GM12878 (cell line): ENCODE measurements at places on chromosomes 5 and 9. TPM values are rescaled to one million over a fixed set of nuclear protein-coding genes. Genes with fewer than 3 reads are reported as not detected.
A peak's percentile ranks its signal among the peaks of the same experiment; 100 is the strongest.

GRCh38 chr5:177472460-177473442 is 683 bp downstream of the DBN1 start:
- no peak for DNase-seq

- DNase-seq = no peak
These were observed 8.8 kb downstream of the RXRA start for GRCh38 chr9:134335061-134335460.

The MVB12B gene
- 0.08 and 0.29 TPM in 2 replicates for total RNA-seq

GRCh38 chr5:133977858-133978257 is 9.4 kb upstream of the C5orf15 start:
- DNase-seq = no peak

DNA sequence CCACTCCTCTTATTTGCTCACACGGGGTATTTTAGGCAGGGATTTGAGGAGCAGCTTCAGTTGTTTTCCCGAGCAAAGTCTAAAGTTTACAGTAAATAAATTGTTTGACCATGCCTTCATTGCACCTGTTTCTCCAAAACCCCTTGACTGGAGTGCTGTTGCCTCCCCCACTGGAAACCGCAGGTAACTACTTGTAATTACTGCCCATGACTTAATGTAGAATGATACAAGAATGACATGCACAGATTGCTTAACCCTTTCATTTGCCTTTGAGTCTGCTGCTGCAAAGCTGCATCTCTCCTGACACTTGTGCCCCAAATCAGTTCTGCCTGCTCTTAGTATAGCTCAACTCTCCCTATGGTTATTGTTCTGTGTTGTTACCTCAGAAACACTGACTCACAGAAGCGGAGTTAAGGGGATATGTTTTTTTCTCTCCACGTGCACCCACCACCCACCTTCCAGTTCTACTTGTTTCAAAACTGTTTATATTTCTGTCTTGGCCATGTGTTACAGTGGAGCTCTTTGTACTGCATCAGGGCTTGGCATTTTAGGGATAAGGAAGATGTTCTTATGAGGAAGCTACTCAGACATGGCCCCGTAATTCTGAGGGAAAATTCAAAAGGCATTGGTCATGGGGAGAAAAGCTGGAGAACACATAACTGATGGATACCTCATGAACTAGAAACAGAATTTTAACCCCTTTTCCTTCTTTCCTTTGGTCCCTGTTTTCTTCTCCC is 2.3 kb downstream of the ADRB2 start:
- no peak for DNase-seq

GRCh38 chr5:95682891-95683290 is at the start of gene SPATA9:
Gene SPATA9, minus strand, starts transcription at chr5:95682991. Its CDS starts 137 bp downstream, at chr5:95682854.
- DNase-seq = no peak

GRCh38 chr5:133639850-133640528 is 27.6 kb upstream of the FSTL4 start:
- DNase-seq = no peak

- no peak for DNase-seq
These were observed 20.2 kb downstream of the OBP2B start for GRCh38 chr9:133188843-133189180.

DNA sequence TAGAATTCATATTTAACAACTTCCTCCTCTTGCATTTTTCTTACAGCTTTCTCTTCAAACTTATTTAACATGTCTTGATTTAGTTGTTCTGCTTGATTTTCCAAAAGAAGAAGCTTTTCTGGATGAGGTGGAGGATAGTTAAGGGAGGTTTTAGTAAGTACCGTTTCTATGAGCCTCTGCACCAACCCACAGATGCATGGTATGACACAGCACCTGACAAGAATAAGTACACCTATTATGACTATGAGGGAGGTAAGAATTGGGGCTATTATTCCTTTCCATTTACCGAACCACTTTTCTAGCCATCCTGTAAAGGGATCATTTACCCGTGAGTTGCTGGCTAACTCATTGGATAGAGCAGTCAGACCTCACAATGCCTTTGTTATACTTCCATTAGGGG is 2.5 kb upstream of the HMGCS1 start:
- DNase-seq = no peak

The BHMT2 gene
- not detected in 2 replicates for total RNA-seq

DNA sequence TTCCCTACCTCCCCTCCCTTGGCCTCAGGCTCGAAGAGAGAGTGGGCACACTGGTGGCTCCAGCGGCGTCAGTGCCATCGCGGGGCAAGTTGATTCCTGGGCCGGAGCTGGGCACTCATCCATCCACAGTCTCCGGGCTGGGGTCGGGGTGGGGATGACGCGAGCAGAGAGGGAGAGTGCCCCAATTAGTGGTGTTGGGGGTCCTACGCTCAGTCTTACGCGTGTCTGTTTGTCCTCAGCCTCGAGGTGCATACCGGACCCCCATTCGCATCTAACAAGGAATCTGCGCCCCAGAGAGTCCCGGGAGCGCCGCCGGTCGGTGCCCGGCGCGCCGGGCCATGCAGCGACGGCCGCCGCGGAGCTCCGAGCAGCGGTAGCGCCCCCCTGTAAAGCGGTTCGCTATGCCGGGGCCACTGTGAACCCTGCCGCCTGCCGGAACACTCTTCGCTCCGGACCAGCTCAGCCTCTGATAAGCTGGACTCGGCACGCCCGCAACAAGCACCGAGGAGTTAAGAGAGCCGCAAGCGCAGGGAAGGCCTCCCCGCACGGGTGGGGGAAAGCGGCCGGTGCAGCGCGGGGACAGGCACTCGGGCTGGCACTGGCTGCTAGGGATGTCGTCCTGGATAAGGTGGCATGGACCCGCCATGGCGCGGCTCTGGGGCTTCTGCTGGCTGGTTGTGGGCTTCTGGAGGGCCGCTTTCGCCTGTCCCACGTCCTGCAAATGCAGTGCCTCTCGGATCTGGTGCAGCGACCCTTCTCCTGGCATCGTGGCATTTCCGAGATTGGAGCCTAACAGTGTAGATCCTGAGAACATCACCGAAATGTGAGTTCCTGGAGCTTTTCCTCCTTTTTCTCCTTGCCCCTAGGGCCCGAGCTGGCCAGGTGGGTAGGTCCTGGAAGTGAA is 861 bp downstream of the NTRK2 start:
- DNase-seq = no peak

- DNase-seq = no peak
These were observed 82.7 kb downstream of the ATP10B start for GRCh38 chr5:160769301-160769700.

The PPIC gene
- total RNA-seq = 0.21 TPM in 1 of 2 replicates, not detected in the other

DNA sequence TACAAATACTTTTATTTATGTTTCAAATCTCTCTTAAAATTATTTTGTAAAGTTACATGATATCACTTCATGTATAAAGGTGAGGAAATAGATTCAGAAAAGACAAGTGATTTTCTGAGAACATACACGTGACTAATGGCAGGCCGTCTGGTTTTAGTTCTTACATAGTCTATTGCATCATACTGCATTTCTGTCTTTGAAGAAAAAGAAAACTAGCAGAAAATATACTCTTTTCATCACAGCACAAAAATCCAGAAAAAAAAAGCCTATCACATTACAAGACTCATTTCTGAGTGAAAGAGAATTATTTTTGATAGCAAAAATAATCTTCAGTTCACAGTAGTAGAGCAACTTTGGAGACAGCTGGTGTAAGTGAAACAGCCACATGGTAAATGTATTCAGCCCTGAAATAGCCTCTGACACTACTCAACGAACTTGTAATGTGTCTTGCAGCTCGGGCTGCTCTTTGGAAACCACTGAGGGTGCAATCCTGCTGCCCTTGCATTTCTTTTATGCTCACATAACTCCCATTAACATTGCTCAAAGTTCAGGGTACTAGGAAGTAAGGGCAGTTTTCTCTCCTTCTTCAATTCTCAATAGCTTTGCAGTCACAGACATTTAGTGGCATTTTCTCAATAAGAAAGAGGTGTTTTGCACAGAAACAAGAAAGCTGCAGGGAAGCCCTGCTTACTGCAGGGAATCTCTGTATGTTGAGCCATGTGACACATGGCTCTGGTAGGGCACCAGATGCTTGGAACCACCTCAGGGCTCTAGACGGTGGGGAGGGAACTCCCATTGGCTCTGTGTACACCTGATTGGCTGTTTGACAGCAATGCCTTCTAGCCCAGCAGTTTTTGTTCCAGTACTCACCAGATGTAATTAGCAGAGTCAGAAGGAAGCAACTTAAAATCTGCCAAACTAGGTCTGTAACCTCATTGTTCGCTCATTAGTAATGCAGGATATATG is 845.3 kb upstream of the PTPRD start:
- DNase-seq = no peak

The FOXD4L6 gene
- total RNA-seq = not detected in 2 replicates

DNA sequence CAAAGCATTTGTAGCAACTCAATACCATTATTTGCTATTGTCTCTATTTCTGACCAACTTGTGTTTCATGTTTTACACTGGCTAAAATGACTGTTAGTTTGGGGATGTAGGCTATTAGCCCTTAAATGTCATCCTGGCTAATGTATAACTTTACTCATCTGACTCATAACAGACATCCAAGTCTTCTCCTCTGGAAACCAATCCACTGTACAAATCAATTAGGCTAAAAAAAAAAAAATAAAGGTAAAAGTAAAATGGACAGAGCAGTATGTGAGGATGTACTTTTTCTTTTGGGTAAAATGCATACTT is 20.6 kb downstream of the MEGF9 start:
- no peak for DNase-seq

DNA sequence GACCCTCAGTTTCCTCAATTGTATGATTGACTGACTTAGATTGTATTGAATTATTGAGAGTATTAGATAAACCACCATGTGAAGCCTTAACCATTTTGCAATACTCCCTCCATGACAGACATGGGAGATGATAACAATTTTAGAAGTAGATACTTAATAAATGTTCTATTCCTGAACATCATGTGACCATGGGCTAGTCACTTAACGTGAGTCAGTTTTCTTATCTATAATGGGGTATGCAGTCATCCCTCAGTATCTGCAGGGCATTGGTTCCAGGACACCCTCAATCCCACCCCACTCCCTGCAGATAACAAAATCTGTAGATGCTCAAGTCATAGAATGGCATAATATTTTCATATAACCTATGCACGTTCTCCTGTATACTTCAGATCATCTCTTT is 31.0 kb downstream of the SNX18 start:
- no peak for DNase-seq

- no peak for DNase-seq
These were observed 55.6 kb downstream of the EHMT1 start for GRCh38 chr9:137674307-137674975.

DNA sequence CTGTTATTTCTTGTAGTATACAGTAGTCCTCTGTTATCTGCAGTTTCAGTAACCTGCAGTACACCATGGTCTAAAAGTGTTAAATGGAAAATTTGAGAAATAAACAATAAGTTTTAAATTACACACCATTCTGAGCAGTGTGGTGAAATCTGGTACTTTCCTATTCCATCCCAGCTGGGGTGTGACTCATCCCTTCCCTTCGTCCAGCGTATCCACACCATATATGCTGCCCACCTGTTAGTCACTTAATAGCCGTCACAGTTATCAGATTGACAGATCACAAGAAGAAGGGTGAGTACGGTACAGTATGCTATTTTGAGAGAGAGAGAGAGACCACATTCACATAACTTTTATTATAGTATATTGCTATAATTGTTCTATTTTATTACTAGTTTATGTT is 28.9 kb downstream of the FAM151B start:
- peak; percentile 2 for DNase-seq

DNA sequence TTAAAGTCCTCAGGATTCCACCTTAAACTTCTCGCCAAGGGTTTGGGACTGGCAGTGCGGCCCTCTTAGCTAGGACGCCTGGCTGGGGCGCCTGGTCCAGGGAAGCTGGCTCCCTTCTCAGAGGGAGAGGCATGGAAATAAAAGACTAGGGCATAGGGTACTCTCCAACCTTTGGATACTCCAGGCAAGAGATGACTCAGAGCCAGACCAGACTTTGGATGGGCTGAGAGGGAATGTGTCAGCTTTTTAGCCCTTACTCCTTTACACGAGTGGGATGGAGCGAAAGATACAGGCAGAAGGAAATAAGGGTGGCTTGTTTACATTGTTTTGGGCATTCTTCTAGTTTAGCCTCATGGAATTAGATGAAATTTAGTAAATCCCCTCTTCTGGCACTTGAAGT is 48.2 kb downstream of the IL31RA start:
- no peak for DNase-seq

DNA sequence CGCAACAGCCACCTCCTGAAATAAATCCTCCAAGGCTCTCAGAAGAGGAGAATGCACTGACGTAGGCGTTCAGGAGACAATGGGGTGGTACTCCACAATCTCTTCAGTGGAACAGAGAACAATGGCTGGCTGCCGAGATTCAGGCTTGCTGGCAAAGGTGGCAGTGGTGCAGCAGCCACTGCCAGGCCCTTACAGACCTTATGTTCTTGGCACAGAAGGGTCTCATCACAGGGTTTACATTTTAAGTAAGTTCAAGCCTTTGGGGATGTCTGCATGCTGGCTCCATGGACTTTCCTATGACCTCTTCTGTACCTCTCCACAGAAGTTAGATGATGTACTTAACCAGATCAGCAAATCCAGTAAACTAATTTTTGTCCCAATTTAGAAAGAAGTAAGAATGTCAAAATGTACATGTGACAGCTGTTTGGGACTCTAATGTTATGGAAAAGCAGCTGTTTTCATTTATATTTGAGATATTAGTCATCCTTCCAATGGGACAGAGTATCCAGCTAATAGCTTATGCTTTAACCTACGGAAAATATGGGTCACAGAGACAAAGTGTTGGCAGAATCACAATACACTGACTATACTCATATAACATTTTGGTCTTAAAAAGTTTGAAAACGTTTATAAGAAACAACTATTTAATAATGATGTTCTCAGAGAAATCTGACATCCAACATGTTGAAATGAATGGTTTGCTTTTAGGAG is 180.9 kb downstream of the MAPKAP1 start:
- no peak for DNase-seq

DNA sequence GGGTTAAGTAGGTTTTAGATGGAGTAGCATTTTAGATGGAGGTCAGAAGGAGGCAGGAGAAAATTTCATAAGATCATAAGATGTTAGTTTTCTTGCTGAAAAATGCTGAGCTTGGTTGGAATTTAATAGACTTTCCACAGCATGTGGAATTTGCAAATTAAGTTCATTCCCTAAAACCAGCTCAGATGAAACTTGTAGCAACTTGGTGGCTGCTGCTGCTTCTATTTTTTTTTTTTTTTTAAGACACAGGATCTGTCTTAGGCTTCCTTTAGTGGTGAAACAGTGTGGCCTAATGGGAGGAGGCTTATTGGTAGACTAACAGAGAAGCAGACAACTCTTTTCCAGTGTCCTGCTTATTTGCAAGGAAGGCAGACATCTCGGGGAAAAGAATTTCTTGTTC is 154.5 kb downstream of the AOPEP start:
- no peak for DNase-seq

The SPINK7 gene
- not detected in 2 replicates for total RNA-seq
